ENCODE measurements at places on chromosomes 7 and 10.

DNA sequence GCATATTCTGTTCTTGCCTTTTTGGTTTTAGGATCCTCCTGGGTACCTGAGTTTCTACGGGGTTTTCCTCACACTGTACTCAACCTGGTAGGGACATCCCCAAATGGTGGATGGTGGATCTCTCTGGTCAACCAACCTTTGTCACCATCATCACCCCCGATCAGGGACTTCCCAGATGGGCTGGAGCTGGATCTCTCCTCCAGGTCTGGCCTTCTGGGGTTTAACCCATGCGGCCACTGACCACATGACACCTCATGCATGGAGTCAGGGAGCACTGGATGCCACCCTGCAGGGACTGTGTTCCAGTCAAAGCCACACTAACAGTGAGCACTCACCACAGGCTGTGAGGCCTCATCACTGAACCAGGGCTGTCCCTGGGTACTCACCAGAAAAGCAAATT is 80.0 kb downstream of the CELF2 start:
- no peak for DNase-seq

DNA sequence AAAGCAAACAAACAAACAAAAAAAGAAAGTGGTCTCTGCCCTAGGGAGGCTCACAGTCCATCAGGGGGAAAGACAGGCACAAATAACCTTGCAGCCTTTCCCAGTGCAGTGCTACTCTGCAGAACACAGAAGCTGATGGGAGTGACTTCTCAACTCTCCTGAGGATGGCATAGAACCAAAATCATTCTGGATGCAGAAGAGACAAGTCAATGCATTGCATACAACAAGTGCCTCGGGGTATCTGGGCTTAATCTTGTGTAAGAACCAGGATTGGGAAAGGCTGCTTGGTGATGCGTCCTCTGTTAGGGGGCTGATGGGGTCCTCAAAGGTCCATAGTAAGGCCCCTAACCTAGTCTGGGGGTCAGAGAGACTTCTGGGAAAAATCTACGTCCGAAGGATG is 68.9 kb downstream of the NEURL1 start:
- no peak for DNase-seq

DNA sequence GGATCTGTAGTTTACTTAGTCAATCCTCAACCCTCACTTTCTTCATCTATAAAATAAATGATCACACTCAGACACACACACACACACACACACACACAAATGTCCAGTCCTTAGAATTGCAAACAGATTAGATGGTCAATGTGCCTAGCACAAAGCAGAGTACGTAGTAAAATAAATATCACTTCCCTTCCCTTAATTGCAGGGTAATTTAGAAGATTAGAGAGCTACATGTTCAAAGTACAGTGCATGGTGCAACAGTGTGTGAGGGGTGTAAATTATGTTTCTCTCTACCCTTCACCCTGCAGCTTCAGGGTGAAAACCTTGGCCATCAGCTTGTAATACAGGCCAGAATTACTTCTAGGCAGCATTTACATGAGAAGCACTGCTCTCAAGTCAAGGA is 187.0 kb upstream of the GHITM start:
- no peak for DNase-seq

GRCh38 chr10:73653701-73654100 is 2.1 kb downstream of the SYNPO2L start:
- no peak for DNase-seq

GRCh38 chr10:125159932-125160855 is at the start of gene CTBP2:
TSS of gene CTBP2 (minus strand) at chr10:125160563.
- DNase-seq: no peak

- no peak for DNase-seq
These were observed 47.5 kb downstream of the FAM53B start for GRCh38 chr10:124696446-124697392.
